ENCODE measurements at places on chromosomes 12 and 14.

DNA sequence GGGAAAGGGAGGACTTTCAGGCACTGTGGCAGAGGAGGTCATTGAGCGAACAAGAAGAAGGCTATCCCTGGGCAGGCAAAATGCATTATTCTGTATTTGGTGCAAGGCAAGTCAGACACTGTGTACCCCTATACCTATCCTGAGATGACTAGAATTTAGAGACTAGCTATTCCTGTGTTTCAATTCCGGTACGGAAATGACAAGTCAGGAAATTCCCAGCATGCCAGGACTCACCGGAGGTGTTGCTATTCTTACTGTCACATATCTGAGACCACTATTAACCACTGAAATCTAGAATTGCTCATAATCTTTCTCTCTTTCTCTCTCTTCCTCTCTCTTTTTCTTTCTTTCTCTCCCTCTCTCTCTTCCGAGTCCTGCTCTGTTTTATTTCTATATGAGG is 297.1 kb downstream of the PDZRN4 start:
- no peaks in the 10 kb centered on the region for H3K36me3 ChIP-seq
- no peak for DNase-seq
- no peaks in the 10 kb centered on the region for H3K27me3 ChIP-seq
- H3K4me3 ChIP-seq = no peak overlapping the region

DNA sequence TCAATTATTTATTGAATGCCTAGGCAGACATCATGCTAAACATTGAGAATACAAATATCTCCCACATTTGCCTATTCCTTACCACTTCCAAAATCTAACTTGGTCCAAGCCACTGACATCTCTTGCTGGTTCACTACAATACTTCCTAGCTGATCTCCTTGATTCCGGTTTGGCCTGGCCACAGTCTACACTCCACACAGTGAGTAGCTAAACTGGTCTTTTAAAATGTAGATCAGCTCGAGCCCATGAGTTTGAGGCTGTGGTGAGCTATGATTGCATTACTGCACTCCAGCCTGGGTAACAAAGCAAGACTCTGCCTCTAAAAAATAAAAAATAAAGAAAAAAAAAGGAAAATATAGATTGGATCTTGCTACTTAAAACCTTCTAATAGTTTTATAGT is 7.6 kb upstream of the ATP5MC2 start:
- no peaks in the 10 kb centered on the region for H3K27me3 ChIP-seq
- no peak overlapping the region for H3K27ac ChIP-seq
- no peaks in the 10 kb centered on the region for H3K36me3 ChIP-seq
- DNase-seq = no peak
- no peaks in the 10 kb centered on the region for H3K4me1 ChIP-seq

DNA sequence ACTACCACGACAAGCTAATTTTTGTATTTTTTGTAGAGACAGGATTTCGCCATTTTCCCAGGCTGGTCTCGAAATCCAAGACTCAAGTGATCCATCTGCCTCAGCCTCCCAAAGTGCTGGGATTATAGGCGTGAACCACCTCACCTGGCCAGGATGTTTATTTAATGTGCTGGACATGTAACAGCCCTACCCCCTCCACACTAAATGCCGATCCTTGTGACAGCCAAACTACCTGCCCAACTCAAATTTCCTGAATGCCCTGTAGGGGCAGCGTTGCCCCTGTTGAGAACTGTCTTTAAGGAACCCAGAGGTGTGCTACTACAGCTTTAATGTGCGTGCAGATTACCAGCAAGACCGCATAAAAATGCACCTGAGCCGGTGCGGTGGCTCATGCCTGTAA is 48.1 kb downstream of the KCNK13 start:
- no peak overlapping the region for H3K27ac ChIP-seq
- H3K36me3 ChIP-seq = no peaks in the 10 kb centered on the region
- no peaks in the 10 kb centered on the region for H3K27me3 ChIP-seq
- DNase-seq = no peak
- no peak overlapping the region for H3K4me3 ChIP-seq

DNA sequence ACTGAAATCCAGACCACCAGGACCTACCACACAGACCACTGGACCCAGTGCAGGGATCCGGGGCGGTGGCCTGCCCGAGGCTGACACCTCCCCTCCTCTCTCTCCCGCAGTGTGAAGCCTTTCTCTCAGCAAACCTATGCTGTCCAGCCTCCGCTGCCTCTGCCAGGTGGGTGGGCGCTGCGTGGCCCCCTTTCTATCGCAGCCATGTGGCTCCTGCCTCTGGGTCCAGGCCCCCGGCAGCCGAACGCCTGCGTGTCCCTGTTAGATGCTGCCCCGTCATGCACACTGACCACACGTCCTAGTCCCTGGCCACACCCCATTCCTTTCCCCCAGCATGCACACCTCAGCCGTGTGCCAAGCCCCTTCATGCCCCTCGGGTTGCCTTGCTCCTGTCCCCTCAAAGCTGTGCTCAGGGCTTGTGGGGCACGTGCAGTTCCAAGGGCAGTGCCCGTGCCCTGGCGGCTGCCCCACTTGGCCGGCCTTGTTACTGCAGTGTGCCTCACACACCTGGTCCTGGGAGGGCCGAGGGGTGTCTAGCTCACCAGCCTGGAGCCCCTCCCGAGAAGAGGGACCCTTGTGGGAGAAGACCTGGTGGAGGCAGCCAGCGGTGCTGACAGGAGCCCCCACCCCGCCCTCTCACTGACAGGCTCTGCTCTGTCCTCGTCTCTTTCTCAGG is 58.0 kb upstream of the TSPAN9 start:
- no peak overlapping the region for H3K27ac ChIP-seq
- no peaks in the 10 kb centered on the region for H3K27me3 ChIP-seq
- no peaks in the 10 kb centered on the region for H3K36me3 ChIP-seq
- no peak overlapping the region for H3K4me3 ChIP-seq

DNA sequence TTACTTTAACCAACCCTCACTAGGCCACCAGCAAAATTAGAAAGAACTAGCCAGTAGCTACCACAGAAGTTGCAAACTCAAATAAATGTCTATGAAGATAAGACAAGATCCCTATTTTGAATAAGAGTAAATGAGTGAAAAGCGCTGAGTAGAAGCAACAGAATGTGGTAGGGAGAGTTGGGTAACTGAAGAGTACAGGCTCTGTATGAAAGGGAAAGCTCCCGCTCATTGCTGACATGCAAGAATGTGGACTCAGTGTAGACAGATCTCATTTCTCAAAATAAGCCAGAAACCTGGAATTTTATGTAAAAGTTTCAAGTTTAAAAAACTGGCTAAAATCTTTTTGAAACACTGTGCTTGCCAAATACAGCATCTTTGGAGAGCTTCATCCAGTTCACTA is 63.9 kb downstream of the NAV3 start:
- no peaks in the 10 kb centered on the region for H3K4me1 ChIP-seq

- H3K27ac ChIP-seq = no peak overlapping the region
- H3K4me3 ChIP-seq = no peak overlapping the region
- no peaks in the 10 kb centered on the region for H3K27me3 ChIP-seq
- no peak for DNase-seq
- H3K36me3 ChIP-seq = no peaks in the 10 kb centered on the region
These were observed 189.6 kb upstream of the RPL10L start for GRCh38 chr14:46840944-46841720.

- no peaks in the 10 kb centered on the region for H3K36me3 ChIP-seq
- no peaks in the 10 kb centered on the region for H3K27me3 ChIP-seq
- no peak overlapping the region for H3K4me3 ChIP-seq
- no peak for DNase-seq
These were observed 7.7 kb upstream of the SERPINA6 start for GRCh38 chr14:94330857-94331256.

DNA sequence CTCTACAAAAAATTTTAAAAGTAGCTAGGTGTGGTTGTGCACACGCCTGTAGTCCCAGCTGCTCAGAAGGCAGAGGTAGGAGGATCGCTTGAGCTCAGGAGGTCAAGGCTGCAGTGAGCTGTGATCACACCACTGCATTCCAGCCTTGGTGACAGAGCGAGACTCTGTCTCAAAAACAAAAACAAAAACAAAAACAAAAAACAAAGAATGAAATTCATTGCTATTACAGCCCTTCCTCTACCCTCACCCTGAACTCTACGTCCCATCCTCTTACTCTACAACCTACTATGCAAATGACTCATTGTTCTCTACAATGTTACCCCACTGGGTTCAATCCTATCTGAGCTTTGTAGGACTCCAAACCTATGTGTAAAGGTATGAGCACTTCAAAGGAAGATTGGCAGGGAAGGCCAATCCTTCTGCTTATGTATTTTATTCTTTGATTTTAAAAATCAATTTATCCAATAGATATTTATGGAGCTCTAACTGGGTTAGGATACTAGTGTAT is 39.3 kb downstream of the NINJ2 start:
- no peak overlapping the region for H3K27ac ChIP-seq
- H3K4me1 ChIP-seq = no peaks in the 10 kb centered on the region
- no peak overlapping the region for H3K4me3 ChIP-seq
- H3K36me3 ChIP-seq = no peaks in the 10 kb centered on the region
- H3K27me3 ChIP-seq = no peaks in the 10 kb centered on the region

- peaks cover 3% of the 10 kb centered on the region for H3K4me1 ChIP-seq
- DNase-seq = no peak
- no peaks in the 10 kb centered on the region for H3K36me3 ChIP-seq
- no peaks in the 10 kb centered on the region for H3K27me3 ChIP-seq
- no peak overlapping the region for H3K27ac ChIP-seq
- no peak overlapping the region for H3K4me3 ChIP-seq
These were observed 538.2 kb upstream of the TBX3 start for GRCh38 chr12:115222220-115222619.

DNA sequence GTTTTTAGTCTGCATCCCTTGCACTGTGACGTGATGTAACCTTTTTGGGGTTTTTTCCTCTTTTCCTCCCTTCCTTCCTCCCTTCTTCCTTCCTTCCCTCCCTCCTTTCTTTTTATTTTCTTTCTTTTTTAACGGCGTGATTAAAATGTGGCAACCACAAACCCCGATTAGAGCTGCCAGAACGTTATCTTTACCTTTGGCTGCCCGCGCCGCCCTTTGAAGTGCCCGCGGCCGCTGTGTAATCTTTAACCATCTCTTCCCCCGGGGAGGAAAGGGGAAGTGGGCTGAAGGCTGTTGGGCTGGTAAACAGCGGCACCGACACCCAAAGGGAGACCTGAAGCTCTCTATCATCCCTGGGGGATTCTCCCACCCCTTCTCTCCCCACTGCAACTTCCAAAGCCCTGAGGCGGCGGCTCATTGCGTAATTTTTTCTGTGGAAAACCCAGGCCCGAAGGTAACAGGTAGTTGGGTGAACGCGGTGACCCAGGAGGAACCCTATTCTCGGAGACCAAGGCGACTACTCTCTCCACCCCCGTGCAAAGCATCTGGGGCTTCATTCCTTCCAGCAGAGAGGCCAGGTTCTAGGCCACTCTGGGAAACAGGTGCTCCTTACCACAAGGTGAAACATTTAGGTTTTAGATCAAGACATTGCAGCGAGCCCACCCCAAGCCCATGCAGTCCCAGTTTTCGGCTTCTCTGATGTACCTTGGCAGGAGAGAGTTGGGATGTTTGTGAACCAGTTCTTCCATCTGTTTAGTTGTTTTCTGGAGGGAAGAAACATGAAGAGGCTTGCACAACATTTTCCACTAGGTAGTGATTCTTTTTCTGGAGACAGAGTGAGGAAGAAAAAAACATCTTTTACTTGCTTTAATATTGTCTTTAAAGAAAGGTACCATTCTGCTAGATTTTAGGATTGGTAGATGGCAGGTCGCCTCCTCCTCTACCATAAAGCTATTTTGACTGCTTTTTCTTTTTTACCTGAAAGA is 1.5 kb downstream of the LGR5 start:
- peaks cover 26% of the 10 kb centered on the region for H3K27me3 ChIP-seq
- H3K27ac ChIP-seq = no peak overlapping the region
- no peaks in the 10 kb centered on the region for H3K36me3 ChIP-seq

DNA sequence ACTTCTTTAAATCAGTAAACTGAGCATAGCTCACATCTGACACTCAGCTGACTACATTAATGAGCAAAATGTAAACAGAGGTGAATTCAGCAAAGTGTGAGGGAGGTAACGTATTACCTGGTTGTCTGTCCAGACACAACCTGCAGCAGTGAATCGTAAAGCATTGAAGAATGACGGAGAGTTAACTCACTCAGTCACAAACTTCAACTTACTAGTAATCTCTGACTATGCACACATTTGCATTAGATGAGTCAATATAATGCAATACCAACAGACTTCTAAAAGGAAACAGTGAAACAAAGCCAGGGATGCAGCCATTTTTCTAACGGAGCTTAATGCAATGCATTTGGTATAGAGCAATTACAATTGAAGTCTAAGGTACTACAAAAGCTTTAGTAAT is 40.0 kb downstream of the STX2 start:
- no peak overlapping the region for H3K27ac ChIP-seq
- H3K36me3 ChIP-seq = peaks cover 43% of the 10 kb centered on the region
- no peak overlapping the region for H3K4me3 ChIP-seq
- no peaks in the 10 kb centered on the region for H3K4me1 ChIP-seq

GRCh38 chr12:110733089-110733715 is 9.5 kb downstream of the PPP1CC start:
- no peak for DNase-seq
- H3K27ac ChIP-seq = no peak overlapping the region
- no peaks in the 10 kb centered on the region for H3K27me3 ChIP-seq
- no peak overlapping the region for H3K4me3 ChIP-seq
- H3K4me1 ChIP-seq = no peaks in the 10 kb centered on the region
- peaks cover 25% of the 10 kb centered on the region for H3K36me3 ChIP-seq

DNA sequence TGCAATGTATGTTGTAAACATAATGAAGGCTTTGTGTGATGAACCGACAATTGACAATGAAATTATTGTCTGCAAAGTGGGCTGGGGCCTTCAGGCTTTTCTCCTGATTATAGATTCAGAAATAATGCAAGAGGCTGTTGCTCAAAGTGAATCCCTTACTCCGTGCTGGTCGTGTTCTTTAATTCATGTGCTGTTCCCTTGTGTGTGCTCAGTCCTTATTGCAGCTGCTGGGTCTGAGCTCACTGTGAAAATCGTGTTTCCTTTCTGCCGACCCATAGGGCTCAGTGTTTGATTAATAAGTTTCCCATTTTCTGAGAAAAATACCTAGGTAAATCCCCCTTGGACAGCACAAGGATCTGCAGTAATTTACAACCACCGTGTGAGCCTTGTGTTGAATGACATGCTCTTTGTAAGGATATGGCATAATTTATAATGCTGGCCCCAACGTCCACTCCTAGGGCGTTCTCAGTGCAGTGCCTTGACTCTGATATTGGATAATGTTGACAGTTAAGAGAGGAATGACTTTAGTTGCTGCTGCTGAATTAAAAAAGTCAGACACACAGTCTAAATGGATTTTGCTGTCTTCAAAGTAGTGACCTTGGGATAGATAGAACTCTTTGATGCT is 81.6 kb downstream of the RGS6 start:
- no peaks in the 10 kb centered on the region for H3K36me3 ChIP-seq
- no peak overlapping the region for H3K4me3 ChIP-seq
- no peaks in the 10 kb centered on the region for H3K27me3 ChIP-seq
- DNase-seq = no peak
